Stimulated activated CD8-positive, alpha-beta memory T cell treated with anti-CD3 and anti-CD28 coated beads, Interleukin-7, amount 100 ng/mL, for 4 hours (primary cell): ENCODE measurements at places on chromosomes 6 and 20.

GRCh38 chr6:34816635-34817301 is 24.9 kb downstream of the BLTP3A start:
- DNase-seq: no peak

DNA sequence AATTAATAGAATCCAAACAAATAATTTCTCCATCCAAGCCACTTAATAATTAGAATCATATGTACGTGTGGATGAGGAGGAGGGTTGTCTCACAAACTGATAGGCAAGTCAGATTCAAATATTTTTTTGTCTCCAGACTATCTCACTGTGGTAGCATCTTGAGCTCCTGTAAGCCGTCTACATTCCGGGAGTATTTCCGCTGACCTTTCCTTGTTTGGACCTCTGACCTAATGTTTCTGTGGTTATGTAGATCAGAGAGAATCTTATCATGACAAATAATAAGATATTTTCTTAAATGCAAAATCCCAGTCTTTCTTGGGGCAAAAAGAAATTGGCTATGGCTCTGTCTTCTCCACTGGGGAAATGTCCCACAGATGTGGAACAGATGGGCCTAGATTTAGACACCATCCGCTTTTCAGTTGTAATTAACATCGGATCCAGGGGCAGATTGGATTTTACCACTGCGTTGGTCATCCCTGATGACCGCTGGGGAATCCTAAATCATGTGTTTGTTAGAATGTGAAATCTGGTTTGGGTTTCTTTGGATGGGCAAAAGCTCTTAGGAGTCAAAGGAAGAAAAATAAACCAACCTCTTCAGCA is 197.1 kb upstream of the RIN2 start:
- no peak for DNase-seq

DNA sequence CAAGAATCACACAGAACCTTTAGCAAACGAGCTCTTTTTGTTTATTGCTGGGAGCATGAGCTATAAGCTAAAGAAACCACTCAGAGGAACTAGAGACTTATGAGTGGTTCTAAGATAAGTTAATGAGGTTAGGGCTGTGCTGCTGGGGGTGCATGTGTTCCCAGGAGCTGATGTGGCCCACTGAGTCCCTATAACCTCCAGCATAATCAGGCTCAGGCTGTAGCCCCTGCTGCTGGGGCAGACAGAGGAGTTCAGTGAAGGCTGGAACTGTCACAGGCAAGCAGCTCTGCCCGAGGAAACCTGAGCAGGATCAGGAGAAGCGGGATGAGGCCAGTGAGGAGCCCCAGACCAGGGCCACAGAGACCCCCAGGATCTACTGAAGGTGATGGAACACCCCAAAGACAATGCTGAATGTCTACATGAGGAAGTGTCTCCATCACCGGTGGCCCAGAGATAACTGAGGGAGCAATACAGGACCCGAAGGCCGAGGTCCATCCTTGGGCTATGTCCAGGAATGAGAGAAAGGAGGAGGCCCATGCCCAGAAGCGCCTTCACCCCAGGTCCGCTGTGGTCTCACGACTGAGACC is 17.3 kb downstream of the TUBB2B start:
- DNase-seq: no peak

GRCh38 chr6:159945801-159946392 is 23.0 kb upstream of the IGF2R start:
- DNase-seq: no peak

DNA sequence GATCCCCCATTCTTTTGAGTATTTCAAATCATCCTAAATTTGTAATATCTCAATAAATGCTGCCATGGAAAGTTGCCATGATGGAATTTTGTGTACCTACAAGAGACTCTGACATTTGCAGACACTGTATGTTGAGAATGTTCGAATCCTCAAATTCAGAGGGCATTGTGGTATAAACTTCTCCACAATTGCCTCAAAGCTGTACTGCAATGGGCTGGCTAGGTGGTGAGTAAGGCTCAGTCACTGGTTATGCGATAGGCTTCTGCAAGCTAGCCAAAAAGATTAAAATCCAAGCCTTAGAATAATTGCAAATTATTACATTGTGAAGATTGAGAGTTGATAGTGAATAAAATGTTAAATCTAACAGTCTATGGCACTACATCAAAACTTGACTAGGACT is 130.2 kb upstream of the CEP162 start:
- DNase-seq: no peak

GRCh38 chr6:144248476-144249301 is 36.4 kb upstream of the UTRN start:
- DNase-seq: no peak

DNA sequence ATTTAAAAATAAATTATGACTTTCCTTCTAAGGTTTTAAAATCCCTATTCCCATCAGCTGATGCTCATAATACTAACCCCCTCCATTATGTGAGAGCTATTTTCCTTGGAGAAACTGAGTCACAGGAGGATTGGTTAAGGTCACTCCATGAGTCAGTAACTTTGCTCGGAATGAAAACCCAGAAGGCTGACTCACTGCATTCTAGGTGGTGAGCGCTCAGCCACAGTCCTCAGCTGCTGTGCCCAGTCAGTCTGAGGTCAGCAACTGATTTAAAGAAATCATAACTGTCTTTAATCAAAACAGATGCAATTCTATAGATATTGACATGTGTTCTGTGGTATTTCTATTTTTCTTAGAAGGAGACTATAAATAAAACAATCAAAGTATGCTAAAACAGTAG is 359.2 kb downstream of the GJA1 start:
- no peak for DNase-seq

GRCh38 chr6:125213939-125214338 is 60.4 kb downstream of the TPD52L1 start:
- no peak for DNase-seq

- no peak for DNase-seq
These were observed 45.6 kb upstream of the RAB23 start for GRCh38 chr6:57267586-57268293.

DNA sequence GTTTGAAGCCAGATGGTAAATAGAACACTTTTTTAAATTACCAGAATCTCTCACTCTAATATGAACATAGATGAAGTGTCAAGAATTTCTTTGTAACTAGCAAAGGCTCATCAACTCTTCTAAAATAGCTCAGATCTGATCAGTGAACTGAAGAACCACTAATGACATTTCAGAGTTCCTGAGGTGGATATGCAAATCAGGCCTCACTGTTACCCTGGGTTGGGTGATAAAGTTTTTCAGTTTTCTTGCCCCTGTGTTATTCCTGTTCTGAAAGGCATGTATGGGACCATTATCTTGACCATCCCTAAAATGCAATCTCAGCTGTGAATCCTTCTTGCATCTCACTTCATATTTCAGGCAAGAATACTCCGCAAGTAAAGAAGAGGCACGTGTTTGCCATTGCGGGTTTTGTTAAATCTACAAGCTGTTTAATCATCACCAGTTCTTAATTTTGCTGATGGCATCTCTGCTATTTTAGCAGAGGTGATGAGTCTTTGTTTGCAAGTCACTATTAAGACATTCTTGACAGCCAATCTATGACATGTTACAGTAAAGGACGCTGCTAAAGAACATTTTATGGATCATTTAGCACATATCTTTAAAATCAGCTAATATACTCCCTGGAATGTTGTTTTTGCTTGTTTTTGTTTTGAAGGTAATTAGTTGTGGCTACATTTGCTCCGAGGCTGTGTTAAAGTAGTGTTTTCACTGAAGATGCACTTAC is 47.9 kb downstream of the KHDC1L start:
- DNase-seq: no peak

GRCh38 chr20:50865591-50865990 is 65.6 kb downstream of the ADNP start:
- DNase-seq: no peak

GRCh38 chr6:64217721-64218620 is 582.4 kb downstream of the PHF3 start:
- no peak for DNase-seq

- no peak for DNase-seq
These were observed 14.0 kb upstream of the GMPR start for GRCh38 chr6:16224409-16224808.

DNA sequence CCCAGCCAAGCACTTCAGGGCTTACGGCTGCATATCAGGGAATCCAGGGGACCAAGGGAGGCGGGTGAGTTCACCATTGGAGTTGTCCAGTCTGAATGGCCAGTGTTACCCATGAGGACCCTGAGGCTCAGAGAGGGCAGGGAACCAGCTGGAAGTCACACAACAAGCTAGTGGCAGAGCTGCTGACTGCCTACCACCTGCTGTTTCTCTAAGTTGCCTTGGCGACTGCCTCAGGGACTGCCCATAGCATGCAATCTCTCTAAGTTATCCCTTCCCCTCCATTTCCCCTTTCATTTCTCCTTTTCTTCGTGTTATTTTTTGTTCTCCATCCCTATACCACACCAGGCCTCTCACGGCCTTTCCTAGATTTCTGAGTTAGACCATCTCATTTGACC is 71.8 kb upstream of the SIRPA start:
- DNase-seq: no peak

- DNase-seq: no peak
These were observed 163.5 kb upstream of the MANEA start for GRCh38 chr6:95413789-95414188.

DNA sequence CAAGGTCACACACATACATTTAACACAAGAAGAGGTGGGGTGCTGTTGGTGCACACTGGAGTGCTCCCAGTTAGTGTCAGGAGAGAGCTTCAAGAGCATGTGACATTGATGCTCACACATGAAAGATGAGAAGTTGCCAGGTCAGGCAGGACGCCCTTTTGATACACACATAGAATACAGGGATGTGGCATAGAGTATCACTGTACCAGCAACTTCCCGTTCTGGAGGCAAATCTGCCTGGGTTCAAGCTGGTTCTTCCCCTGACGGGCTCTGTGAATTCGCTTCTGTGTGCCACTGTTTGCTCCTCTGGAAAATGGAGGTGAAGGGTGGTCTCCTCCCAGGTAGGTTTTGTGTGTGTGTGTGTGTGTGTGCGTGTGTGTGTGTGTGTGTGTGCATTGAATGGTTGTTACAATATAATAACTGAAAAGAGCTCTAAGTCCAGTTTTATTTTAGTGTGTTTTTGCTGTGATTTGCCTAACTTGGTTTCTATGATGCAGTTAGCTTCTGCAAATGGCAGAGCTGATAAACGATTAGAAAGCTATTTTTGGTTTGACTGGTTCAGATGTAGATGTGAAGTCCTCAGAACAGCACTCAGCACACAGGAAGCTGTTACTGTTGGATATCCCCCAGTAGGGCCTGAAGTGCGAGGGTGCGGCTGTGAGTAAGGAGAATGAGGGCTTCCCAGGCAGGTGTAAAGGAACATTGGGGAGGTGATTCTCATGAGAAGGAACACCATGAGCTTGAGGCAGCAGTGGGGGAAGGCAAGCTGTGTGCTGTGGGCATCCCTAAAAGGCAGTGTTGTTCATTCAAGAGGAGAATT is 53.4 kb downstream of the HIVEP1 start:
- DNase-seq: no peak

GRCh38 chr20:60558486-60558885 is 600.3 kb downstream of the CDH26 start:
- no peak for DNase-seq

DNA sequence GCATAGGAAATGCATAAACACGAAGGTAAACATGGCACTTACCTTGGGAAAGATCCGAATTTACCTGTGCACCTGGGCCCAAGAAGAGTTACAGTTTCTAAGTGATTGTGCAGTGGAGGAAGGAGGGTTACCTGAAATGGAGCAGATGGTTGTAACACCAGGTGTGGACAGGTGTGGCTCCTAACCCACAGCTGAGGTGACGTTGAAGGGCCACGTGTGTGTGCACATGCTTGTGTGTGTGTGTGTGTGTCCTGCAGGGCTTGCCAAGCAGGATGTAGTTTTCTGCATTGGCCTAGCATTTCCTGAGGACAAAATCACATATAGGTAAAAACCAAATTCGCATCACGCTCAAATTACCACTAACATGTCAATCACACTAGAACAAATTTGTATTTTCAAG is 240.8 kb downstream of the ANKRD60 start:
- no peak for DNase-seq

DNA sequence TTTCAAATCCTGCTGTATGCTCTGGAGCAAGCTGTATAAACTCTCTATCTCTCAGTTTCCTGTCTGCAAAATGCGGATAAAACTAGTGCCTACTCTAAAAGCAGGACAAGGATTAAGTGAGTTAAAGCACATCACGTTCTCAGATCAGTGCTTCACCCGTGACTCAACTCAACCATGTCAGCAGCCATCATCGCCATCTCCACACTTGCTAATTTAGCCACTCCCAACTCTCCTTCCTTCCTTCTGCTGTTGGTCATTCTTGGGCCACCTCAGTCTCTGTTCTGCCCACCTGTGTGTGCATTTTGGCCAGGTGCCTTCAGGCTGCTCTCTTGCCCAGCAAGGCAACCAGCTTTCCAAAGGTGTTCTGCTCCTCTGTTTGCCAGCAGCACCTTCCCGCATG is 260.0 kb upstream of the CDYL start:
- no peak for DNase-seq

- DNase-seq: no peak
These were observed 159.9 kb downstream of the TFAP2B start for GRCh38 chr6:50978380-50979170.

GRCh38 chr20:40891351-40891750 is 137.3 kb upstream of the TOP1 start:
- no peak for DNase-seq

DNA sequence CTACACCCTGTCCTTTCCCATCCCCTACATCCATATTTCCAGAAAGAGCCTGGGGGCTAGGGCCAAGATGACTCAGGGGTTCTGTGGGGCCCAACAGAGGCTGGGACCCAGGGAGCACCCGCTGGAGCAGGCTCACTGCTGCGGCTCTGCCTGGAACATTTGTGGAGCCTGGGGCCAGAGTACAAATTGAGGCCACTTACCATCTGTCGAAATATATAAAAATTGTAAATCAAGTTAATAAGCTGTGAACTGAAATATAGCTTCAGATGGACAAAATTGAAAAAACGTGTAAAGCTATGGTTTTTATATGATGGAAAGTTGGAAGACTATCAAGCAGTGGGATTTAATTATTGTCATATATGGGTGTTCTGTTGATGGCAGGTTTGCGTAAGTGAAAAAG is 82.9 kb upstream of the ATXN1 start:
- DNase-seq: no peak
